HS-5 (cell line): ENCODE measurements at places on chromosomes 1 and 21.

GRCh38 chr1:235855811-235856429 is 10.8 kb downstream of the LYST start:
- DNase-seq = no peak

DNA sequence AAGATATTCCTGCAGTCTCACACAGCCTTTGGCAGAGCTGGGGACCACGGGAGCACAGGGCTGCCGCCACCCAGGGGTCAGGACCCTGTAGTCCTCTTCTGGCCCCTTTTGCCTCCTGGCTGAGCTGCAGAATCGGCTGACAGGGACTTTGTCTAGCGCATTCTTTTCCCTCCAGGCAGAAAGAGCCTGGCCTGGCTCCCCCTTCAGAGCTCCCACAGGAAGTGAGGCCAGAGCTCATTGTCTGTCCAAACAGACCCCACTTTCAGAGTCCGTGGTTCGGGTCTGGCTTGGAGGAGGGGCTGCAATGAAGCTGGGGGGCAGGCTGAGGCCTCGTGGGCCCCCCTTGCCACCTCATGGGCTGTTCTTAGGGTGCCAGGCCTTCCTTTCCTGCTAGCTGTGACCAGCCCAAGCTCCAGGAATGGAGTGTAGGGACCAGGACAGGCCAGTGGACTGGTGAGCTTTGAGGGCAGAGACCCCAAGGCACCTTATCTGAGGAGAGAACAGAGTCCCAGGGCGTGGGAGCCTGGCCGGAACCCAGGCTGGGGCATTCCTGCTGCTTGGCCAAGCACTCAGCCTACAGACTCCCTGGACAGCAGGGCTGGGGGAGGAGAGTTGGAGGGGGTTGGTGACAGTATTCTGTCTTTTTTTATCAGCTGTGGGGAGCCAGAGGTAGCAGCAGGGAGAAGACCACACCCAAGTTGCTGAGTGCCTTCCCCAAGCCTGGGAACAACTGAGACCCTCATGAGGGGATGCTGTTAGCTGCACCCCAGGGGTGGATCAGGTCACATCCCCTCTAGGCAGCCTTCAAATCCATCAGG is 4.7 kb downstream of the CELSR2 start:
- no peak for DNase-seq

GRCh38 chr1:8020032-8020431 is 6.1 kb downstream of the ERRFI1 start:
- no peak for DNase-seq

DNA sequence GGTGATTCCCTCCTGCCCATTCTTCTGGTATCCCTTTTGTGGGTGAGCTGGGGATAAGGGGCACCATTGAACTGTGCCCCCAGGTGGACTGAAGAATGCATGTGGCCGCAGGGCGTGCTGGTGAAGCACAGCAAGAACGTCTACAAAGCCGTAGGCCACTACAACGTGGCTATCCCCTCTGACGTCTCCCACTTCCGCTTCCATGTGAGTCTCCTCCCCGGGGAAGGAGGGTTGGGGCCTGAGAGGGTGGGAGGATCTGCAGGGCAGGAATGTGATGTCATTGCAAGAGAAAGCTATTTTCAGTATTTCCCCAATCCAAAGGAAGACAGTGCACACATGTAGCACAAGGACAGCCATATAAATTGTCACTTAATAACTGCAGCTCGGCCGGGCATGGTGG is 7.5 kb upstream of the KPNA6 start:
- DNase-seq = no peak

DNA sequence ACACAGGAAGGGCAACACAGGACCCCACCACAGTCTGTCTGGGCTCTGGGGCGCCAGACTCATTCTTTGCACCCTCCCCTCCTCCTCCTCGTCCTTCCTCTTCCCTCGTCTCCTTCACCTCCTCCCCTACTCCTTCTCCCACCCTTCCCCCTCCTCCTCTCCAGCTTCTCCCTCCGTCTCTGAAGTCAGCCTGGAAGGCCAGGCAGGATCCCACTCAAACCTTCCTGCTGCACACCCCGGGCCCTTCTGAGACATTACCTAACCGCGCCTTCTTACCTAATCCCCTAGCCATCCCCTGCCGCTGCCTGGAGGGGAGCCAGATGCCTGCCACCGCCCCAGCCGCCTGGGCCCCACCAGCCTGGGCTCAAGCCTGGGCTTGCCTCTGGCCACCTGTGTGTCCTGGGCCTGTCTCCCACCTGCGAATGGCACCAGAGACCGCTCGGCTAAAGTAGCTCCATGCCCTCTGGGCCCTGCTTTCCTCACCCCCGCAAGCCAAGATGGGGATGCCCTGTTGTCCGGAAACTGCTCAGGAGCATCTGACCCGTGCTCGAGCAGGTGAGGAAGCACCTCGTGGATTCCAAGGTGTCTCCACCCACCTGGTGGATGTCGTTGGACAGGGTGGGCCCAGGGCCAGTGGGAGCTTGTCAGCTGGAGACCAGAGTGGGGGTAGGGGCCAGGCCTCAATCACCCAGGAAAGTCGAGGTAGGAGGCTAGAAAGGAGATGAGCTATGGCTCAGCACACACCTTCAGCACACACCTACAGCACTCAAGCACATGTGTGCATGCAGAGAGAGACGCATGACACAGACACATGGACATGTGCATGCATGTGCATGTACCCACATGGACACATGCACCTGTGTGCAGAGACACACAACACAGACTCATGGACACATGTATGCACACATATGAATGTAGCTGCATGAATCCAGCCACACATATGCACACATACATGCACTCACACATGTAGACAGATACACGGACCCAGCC is 31.9 kb downstream of the WNT9A start:
- DNase-seq = no peak

- no peak for DNase-seq
Measured at GRCh38 chr21:27168084-27168483, 201.2 kb upstream of the ADAMTS5 start.

GRCh38 chr1:62774006-62774405 is 9.9 kb upstream of the ATG4C start:
- no peak for DNase-seq

DNA sequence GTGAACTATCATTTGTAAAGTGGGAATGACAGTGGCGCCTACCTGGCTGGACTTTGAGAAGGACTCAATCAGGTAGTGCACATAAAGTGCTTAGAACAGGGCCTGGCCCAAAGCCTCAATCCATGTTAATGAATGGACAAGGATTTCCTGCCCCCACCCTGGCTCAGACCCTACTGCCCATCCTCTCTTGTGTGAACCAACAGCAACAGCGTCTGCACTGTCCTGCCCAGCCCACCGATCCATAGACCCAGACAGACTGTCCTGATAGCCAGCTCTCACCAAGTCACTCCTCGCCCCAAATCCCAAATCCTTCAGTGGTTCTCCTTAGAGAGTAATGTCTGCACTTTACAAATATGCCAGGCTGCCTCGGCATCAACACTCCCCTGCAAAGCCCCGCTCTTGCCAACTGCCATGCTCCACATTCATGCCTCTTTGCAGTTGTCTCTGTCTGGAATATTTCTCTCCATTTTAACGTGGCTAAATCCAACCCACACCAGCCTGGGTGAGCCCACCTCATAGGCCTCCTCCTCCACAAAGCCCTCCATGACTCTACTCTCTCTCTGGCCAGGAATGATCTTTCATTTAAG is 157.6 kb upstream of the EDN2 start:
- DNase-seq = no peak

- no peak for DNase-seq
Measured at GRCh38 chr1:226975259-226976250, 35.5 kb downstream of the COQ8A start.

- no peak for DNase-seq
Measured at GRCh38 chr1:90795431-90795830, 78.3 kb upstream of the BARHL2 start.

- DNase-seq = no peak
Measured at GRCh38 chr1:1594602-1595260, 5.2 kb downstream of the FNDC10 start.

GRCh38 chr1:170659399-170660035 is 4.4 kb upstream of the PRRX1 start:
- no peak for DNase-seq

DNA sequence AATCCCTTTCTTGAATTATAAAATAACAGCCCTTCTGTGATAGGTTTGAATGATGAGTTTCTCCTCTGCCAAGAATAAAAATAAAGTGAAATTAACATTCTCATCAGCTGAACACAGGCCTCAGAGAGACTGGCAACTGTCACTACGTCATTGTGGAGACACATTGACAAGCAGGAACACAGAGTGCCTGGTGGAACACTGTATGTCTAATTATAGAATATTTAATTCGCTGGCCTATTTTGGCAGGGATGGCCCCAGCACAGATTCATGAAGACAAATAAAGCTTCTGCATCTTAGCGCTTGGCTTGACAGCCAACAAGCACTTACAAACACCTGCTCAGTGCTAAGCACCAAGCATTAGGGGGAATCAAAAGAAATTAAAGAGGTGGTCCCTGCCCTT is 52.0 kb upstream of the SMYD2 start:
- no peak for DNase-seq

DNA sequence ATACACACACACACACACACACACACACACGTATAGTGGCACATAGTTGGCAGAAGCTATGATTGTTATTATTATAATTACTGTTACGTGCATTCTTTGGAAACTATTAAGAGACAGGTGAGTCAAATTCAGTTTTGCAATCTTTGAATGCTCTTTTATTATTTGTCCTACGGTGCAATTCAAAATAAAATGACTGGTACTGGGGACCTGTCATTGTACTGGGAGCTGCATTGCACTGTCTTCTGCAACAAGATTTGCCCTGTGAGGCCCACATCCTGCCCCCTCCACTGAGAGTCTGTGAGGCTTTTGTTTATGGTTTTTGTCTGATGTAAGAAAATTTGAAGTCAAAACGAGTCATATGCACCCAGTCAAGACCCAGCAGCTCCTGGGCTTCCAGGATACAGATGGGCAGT is 1.9 kb downstream of the LY9 start:
- no peak for DNase-seq

DNA sequence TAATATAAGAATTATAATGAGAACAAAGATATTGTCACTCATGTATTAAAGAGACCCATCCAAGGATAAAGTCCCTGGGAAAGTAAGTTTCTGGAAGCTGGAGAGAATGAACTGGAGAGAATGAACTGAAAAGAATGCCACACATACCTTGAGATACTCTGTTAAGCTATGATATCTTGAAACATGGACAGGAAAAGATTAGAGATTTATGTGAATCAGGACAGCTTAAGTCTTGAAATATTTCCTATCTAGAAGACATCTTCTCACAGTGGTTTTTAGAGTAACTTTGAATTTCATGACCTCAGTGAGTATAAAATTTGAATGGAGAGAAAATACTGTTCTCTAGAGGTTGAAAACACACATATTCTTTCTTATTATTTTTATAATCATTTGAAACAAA is 201.3 kb upstream of the HMCN1 start:
- DNase-seq = no peak

GRCh38 chr1:225977937-225978748 is 21.0 kb downstream of the SDE2 start:
- DNase-seq = no peak

- DNase-seq = no peak
Measured at GRCh38 chr1:9350013-9350908, 57.6 kb downstream of the SPSB1 start.

DNA sequence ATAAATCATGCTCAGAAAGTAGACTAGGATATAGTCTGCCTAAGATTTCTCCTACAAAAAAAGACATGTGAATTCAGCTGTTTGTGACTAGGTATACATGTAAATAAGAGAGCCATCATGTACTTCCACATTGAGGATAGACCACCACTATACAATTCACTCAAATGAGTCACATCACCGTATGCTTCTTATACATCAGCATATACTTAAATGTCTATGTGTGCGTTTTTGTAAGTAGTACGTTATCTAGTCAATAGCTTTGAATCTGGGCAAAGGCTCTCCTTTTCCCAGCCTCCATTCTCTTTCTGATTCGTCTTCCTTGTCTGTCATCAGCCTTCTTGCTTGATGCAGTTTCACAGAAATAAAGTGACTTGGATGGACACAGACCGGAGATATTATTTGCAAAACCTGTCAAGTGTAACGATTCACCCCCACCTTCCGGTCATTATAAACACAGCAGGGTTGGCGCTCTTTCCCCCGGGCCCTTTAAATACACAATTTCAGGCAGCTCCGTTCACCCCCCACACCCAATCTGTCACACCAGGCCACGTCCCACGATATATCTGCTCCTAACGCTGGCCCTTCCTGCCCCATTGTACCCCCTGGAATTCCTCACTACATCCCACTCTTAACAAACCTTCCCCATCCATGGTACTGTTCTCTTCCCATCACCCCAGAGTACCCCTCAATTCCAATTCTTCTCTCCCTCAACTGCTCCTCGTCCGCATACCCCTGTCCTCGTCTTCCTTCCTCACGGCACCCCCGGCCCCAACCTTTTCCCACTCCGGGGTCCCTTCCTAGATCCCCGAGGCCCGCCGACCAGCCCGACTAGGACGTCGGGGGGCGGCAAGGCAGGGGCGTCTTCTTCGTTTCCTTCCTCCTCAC is 636 bp downstream of the VAMP4 start:
- no peak for DNase-seq

- DNase-seq = no peak
Measured at GRCh38 chr1:29961293-29962059, 725.2 kb downstream of the PTPRU start.

- DNase-seq = no peak
Measured at GRCh38 chr1:156639601-156640101, 2.3 kb upstream of the BCAN start.

DNA sequence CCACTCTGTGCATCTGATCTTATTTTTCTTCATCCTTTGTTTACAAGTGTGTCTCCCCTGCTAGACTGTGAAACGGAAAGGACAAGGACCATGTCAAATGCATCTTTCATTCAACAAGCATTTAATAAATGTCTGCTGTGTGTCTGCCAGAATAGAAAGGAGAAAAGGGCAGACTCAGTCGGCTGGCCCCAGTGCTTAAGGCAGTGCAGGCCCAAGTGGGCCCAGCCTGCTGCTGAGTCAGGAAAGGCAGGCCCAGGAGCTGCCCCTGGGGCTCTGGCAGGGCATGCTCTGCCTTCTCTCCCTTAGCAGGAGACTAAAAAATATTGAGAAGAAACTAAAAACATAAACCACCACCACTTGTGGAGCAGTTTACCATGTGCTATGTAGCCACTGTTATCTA is 38.1 kb downstream of the PLEKHA6 start:
- DNase-seq = no peak

GRCh38 chr1:228156941-228157728 is 7.4 kb downstream of the GJC2 start:
- no peak for DNase-seq

DNA sequence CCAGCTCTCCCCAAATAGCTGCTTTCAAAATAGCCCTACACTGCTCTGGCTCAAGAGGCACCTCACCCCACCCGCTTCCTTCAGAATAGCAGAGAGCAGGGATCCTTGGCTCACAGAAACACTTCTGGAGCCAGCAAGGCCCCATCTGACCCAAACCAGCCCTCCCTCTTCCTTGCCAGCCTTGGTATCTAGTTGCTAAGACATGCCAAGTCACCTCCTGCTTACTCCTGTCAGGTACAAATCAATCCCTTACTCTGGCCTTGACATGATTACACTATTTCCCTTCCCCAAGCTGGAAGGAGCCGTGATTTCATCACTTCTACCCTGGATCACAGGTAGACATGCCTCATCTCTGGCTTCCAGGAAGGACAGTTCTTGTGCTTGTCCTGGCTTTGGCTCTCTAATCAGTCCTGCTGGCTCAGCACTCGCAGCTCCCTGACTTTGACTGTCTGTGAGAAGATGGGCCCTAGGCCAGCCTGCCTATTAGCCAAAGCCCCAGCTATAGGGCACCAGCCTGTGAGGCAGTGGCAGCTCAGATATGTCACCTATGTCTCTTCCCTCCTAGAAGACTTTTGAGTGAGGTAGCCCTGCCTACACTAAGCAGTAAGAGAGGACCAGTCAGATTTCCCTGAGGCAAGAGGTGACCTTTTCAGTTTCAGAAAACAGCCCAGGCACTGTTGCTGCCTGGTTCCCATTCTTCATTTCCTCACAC is 8.9 kb upstream of the MUTYH start:
- DNase-seq = no peak
